ENCODE measurements at places on chromosomes 5 and 9. TPM values are rescaled to one million over a fixed set of nuclear protein-coding genes. Genes with fewer than 3 reads are reported as not detected.

ZNF618 gene
- total RNA-seq, result 0.25 TPM

ADAMTSL1 gene
- not detected for total RNA-seq

DOCK2 gene
- total RNA-seq, result 248 TPM

FABP6 gene
- total RNA-seq, result not detected

HTR4 gene
- total RNA-seq, result not detected

Data from activated CD4-positive, alpha-beta memory T cell treated with anti-CD3 and anti-CD28 coated beads, Interleukin-2, amount 10 ng/mL, durations not matched to agents 7 days and 5 days (primary cell).